ENCODE measurements at places on chromosomes 16 and 17. TPM values are rescaled to one million over a fixed set of nuclear protein-coding genes. Genes with fewer than 3 reads are reported as not detected.

The CDK10 gene
- 56.5 TPM for total RNA-seq

The DUS2 gene
- 23.8 TPM for total RNA-seq

The IRX6 gene
- 0.10 TPM for total RNA-seq

The SPECC1 gene
- 88.7 TPM for total RNA-seq

The PYY gene
- not detected for total RNA-seq

The MRPS7 gene
- total RNA-seq = 45.9 TPM

The REXO5 gene
- 3.8 TPM for total RNA-seq

The TPSG1 gene
- total RNA-seq = not detected

The SPATA22 gene
- 0.35 TPM for total RNA-seq

The SRSF1 gene
- total RNA-seq = 348 TPM

The LITAFD gene
- total RNA-seq = not detected
